Stimulated activated CD8-positive, alpha-beta memory T cell treated with anti-CD3 and anti-CD28 coated beads, Interleukin-7, amount 100 ng/mL, for 48 hours (primary cell): ENCODE measurements at places on chromosomes 3 and 15.

DNA sequence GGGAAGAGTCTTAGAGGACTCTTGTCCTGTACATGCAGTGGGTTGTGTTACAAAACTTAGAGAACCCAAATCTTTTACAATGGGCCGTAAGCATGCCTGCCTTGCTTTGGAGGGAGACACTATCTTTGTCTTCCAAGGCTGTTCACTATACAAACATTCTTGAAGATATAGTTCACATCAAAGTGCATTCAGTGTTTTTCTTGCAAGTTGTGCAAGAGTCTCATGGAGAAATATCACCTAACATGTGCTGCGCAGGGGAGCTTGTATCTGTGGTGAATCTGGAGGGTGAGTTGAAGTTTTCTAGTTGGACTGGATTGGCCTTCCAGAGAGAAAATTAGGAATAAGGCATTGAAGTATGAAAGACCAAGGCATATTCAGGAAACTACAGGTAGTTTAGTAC, 7.8 kb upstream of the PRTG start:
- no peak for DNase-seq

- no peak for DNase-seq
These were observed 1.0 kb downstream of the RASSF1 start for GRCh38 chr3:50339485-50340146.

GRCh38 chr15:76696840-76697239, 208.3 kb downstream of the SCAPER start:
- no peak for DNase-seq

DNA sequence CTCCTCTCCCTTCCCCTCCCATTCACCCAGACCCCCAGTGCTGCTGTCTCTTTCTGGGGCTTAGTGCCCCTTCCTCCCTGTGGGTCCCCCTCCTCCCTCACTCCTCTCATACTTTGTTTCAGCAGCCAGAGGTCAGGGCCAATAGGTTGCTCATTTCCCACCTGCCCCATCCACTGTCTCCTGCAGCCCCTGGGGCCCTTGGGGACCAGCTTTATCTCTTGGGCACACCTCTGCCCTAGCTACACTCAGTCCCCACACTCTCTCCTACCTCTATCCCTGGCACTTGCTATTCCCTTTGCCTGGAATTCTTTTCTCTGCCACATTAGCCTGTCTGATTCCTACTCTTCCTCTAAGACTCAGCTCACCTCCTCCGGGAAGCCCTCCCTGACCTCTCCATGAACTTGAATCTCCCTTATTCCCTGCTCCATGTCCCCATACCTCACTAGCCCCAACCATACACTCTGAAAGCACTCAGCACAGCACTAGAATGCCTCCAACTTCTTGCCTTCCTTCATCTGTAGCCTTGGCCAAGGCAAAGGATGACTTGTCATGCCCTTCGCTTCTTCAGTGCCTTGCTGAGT, 14.6 kb downstream of the ANPEP start:
- DNase-seq: no peak

DNA sequence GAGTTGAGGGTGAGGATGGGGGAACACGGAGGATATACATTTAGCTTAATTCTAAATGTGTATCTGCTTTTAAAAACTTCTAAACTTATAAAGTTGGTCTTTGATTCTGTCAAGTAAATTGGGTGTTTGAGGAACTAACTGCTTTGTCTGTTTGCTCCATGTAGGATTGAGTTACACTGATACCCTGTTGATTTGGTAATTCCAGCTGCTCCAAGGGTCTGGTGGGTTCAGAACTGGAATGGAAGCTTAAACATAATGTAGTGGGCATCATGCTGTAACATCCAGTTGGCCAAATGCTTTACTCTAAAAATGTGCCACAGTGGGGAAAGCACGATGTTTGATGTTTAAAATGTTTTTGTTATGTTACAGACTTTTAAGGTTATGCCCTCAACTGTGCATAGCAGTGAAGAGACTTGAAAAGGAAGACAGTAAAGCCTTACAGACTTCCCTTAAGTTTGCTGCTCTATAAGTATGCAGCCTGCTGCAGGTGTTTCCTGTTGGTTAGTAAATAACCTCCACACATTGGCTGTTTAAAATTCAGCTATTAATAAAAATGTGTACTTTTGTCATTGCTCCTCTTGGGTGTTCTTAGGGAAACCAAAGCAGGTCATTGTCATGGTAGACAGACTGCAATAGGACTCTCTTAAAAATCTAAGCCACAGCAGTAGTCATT, 5.9 kb upstream of the EDEM1 start:
- DNase-seq: no peak
